Adrenal gland (tissue), 19 donors: ENCODE measurements at places on chromosomes 16 and 17. TPM values are rescaled to one million over a fixed set of nuclear protein-coding genes. Genes with fewer than 3 reads are reported as not detected.

GRCh38 chr16:79656553-79657115, 56.1 kb upstream of the MAF start:
- H3K27me3 ChIP-seq = no peaks in the 10 kb centered on the region
- H3K4me3 ChIP-seq = no peak overlapping the region
- peaks cover 9% of the 10 kb centered on the region for H3K4me1 ChIP-seq
- DNase-seq = no peak
- H3K36me3 ChIP-seq = no peaks in the 10 kb centered on the region
- no peak overlapping the region for H3K27ac ChIP-seq

DNA sequence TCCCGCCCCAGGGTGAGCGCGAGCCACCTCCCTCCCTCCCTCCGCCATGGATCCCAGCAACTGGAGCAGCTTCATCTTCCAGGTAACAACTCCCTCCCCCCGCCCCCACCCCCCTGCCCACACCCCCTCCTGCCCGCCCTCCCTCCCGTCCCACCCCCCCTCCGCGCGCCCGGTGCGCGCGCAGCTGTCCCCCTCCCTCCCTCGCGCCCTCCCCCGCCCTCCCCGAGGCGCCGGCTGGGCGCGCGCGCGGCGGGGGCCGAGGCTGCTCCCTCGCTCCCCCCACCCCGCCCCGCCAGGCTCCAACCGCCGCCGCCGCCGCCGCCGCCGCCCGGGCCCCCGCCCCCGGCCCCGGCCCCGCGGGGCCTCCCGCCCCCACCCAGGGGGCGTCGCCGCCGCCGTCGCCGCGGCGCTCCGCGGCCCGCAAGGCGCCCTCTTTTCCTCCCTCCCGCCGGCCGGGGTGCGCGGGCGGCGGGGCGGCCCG, at the start of gene MAZ:
Gene MAZ (plus strand): TSS at position 431 of the 481 bp plus-strand sequence. CDS start 173 bp downstream, outside the sequence.
- no peak for DNase-seq
- peak within 1 kb of the TSS; percentile 98 for H3K27ac ChIP-seq
- no peaks in the 10 kb centered on the region for H3K36me3 ChIP-seq

DNA sequence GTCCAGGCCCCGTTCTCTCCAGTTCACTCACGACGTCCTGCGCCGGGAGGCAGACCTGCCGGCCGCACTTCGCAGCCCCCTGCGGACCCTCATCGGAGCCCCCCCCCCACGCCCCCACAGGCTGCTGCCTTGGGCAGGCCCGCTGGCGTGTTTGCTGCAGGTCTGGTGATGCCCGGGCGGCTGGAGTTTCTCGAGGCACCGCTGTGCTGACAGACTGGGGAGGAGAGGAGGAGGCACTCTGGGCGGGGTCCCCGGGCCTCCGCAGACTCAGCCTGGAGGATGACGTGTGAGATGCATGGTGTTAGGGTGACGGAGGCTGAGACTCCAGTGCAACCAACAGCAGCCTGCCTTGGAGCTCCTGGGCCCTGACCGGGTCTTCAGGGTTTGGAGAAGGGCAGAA, 24.1 kb downstream of the BAIAP2 start:
- peaks cover 3% of the 10 kb centered on the region for H3K36me3 ChIP-seq
- DNase-seq = no peak
- no peak overlapping the region for H3K27ac ChIP-seq
- peaks cover 11% of the 10 kb centered on the region for H3K4me1 ChIP-seq
- H3K4me3 ChIP-seq = no peak overlapping the region
- no peaks in the 10 kb centered on the region for H3K27me3 ChIP-seq

DNA sequence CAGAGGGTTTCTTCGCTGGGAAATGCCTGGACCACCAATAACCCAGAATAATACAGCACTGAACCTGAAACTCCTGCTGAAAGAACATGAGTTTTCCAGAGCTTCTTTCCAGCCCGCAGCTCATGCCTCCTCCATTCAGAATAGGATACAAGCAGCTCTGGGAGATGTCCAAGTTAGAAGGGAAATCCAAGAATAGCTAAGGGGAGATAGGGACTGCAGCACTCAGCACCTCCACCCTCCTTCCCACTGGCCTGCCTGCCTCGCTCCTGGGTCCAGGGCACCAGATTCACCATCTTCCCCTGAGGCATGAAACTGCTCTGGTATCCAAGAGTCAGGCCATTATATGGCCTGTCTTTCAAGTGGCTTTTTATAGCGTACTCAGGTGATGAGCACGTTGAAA, 4.1 kb downstream of the KRT31 start:
- H3K36me3 ChIP-seq = no peaks in the 10 kb centered on the region
- no peak overlapping the region for H3K4me3 ChIP-seq
- H3K27me3 ChIP-seq = no peaks in the 10 kb centered on the region
- peak overlapping the region; percentile 8 for H3K27ac ChIP-seq

CTF1 gene
- polyA plus RNA-seq = 7.0 TPM
